Thoracic aorta (tissue), 2 donors: ENCODE measurements at places on chromosomes 2 and 18.

- no peak for DNase-seq
Measured at GRCh38 chr2:241286348-241287090, 29.0 kb downstream of the HDLBP start.

- peak; percentile 32 for DNase-seq
Measured at GRCh38 chr2:236343400-236344161, 79.4 kb upstream of the ASB18 start.

- DNase-seq: no peak
Measured at GRCh38 chr18:9334973-9335696, 562 bp downstream of the TWSG1 start.

DNA sequence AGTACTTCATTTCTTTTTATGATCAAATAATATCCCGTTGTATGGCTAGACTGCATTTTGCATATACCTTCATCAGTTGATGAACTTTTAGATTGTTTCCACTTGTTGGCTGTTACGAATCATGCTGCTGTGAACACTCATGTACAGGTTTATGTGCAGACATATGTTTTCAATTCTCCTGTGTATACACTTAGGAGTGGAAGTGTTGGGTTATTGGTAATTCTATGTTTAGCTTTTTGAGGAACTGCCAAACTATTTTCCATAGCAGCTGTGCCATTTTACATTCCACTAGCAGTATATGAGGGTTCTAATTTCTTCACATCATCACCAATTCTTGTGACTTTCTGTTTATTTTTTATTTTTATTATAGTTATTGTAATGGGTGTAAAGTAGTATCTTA lies 32.1 kb upstream of the LCLAT1 start:
- no peak for DNase-seq

DNA sequence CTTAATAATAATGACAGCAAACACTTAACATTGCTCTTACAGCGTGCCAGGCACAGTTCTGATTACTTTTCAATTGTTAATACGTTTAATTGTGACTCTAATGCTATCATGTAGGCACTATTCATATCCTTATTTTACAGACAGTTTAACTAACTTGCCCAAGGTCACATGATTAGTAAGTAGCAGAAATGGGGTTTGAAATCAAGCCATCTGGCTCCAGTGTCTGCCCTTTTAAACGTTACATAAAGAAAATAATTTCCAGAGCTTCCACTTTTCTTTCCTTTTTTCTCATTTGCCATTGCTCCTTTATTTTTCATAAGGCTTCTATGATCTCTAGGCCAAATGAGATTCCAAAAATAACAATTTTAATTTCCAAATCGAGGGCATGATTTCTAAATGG lies 50.6 kb upstream of the IKZF2 start:
- DNase-seq: no peak

DNA sequence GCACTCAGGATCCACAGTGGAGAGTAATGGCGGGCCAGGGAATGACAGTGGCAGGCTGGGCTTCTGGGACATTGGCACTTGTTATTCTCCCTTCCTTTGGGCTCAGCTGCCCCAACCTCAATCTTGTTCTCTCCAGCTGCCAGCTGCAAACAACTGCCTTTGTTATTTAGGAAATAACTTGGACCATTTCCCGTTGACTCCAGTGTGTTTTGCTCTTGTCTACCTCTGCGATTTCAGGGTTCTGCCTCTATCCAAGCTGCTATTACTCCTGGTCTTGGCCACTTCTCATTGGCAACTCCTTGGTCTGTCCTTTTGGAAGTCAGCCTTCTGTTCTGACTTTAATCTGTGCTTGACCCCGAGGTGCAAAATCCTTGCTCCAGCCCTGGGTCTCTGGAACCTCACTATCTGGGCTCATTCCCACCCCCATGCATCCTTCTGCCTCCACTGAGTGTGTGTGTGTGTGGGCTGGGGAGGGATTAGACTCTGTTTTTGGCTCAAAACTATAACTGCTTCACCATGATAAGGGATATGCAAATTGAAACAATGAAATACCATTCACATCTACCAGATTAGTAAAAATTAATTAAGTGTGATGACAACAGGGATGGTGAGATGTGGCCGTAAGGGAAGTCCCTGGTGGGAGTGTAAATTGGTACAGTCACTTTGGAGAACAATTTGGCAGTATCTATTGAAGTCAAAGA lies 134.1 kb upstream of the CXCR4 start:
- no peak for DNase-seq

GRCh38 chr2:7437141-7437540 lies 519.9 kb downstream of the RNF144A start:
- DNase-seq: no peak

DNA sequence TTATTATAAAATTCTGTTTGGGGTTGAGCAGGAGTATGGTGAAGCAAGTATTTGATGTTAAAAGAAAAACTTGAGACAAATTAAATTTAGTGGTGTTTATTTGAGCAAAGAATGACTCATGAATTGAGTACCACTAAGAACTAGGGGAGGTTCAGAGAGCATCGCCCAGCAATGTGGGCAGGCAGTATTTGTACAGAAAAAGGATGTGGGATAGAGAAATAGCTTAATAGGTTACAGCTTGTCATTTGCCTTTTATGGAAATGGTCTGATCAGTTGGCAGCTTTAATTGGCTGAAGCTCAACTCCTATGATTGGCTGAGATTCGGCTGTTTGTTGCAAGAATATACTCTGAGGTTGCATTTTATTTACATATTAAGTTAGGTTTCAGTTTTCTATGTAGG lies 68.2 kb downstream of the LRATD1 start:
- DNase-seq: no peak

DNA sequence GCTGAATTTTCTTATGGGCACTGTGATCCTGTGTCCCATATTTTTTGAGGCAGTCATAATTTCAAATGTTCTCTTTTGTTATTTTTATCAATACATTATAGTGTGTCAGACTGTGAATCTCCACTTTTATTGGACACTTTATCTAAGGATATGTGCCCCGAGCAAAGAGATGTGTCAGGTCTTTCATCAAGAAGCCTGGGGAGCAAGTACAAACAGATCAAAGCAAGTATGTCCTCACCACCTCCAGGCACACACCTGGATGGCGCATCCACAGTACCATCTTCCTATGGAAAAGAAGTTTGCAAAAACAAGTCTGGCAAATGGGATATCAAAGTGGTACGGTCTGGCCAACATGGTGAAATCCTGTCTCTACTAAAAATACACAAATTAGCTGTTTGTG lies 81.0 kb upstream of the ZNF236 start:
- DNase-seq: no peak

DNA sequence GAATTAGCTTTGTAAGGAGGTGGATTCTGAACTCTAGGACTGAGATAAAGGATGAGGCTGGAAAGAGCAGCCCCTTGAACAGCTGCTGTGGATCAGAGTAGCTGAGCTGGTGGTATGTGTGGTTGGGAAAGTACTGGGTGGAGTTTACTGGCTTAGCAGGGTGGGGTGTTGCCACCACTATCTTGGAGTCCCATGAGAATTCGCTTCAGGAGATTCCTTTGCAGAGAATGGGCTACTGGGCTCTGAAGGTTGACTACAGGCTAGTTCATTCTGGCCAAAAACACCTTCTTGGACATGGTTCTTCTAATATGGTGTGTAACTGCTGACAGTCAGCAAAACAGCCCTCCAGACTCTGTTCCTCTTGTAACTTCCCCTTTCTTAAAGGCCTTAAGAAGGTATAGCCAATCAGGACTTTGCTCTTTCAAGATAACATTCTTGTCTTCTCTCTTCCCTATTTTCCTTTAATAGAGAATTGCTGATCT lies 52.7 kb downstream of the TET3 start:
- no peak for DNase-seq

GRCh38 chr18:57352271-57352701 lies at the start of gene ST8SIA3:
ST8SIA3 (plus strand) TSS chr18:57352557; CDS start chr18:57352847, 290 bp downstream.
- no peak for DNase-seq

- DNase-seq: no peak
Measured at GRCh38 chr2:218252509-218253231, 8.1 kb upstream of the GPBAR1 start.

GRCh38 chr18:54712306-54712705 lies 116.0 kb upstream of the RAB27B start:
- no peak for DNase-seq

- peak; percentile 63 for DNase-seq
Measured at GRCh38 chr18:62584241-62585120, 61.7 kb downstream of the ZCCHC2 start.

GRCh38 chr2:10963155-10963554 lies 51.4 kb downstream of the KCNF1 start:
- DNase-seq: no peak

DNA sequence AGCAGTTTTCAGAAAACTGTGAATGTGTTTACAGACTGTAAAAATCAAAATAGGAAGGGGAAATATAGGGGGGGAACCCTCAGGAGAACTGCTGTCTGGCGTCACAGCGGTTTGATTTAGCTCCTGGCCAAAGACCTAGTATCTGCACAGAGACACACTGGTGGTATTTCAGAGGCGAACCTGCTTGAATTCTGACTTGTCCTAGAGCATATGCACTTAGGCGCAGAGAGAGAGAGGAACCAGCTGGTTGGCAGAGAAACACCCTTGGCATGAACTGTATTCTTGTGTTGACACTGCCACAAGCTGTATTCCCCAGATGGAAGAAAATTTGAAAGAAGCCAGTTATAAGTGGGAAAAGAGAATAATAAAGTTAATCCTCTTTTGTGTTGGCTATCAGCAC lies 506.5 kb upstream of the NRP2 start:
- no peak for DNase-seq

DNA sequence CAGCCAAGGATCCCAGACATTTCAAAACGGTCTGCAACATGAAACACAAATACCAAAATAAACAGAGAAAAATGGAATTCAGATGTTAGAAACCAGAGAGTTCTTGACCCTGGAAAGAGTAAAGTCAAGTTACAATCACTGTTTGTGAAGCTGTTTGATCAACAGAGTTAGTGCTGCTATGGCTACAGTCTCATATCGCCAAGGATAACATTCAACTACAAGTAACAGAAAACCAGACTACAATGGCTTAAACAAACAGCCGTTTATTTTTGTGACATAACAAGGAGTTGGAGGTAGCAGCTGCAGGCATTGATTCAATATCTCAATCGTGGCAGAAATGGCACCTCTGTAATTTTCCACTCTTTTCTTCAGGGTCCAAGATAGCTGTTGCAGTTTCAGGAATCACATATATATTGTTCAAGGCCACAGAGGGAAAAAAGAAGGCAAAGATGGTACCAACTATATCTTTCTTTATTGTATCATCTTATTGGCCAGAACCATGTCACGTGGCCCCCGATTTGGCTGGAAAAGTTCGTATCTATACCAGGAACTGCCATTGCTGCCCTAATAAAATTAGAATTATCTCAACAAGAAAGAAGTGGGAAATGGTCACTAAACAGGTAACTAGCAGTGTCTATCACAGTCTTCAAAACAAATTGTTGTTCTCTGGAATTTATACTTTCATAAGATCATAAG lies 17.7 kb upstream of the HNRNPLL start:
- no peak for DNase-seq

GRCh38 chr2:158922601-158923000 lies 45.8 kb upstream of the TANC1 start:
- no peak for DNase-seq

DNA sequence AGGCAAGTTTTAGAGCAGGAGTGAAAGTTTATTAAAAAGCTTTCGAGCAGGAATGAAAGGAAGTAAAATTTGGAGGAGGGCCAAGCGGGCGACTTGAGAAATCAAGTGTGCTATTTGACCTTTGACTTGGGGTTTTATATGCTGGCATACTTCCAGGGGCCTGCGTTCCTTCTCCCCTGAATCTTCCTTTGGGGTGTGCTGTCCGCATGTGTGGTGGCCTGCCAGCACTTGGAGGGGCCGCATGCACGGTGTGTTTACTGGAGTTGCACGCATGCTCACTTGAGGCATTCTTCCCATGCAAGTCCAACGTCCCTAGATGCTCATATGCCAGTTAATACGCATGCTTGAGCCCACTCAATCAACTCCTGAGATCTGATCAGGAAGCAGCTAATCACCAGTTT lies 78.3 kb upstream of the MAP4K4 start:
- no peak for DNase-seq

GRCh38 chr2:217960351-217960750 lies 42.4 kb downstream of the TNS1 start:
- no peak for DNase-seq

DNA sequence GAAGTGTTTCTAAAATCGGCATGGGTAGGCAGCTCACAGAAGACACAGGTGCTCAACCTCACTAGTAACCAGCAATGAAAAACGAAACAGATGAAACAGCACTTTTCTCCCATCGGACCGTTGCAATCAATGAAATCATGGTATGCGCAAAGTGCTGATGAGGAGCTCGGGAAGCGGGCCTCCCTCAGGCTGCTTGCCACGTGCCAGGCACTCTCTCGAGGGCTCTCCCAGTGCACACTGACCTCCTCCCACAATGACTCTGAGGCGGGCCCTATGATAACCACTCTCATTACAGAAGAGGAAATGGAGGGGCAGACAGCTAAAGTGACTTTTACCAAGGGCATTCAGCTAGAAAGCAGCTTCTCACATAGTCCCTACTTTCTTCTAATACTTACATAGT lies 3.8 kb upstream of the ANKRD23 start:
- DNase-seq: no peak

DNA sequence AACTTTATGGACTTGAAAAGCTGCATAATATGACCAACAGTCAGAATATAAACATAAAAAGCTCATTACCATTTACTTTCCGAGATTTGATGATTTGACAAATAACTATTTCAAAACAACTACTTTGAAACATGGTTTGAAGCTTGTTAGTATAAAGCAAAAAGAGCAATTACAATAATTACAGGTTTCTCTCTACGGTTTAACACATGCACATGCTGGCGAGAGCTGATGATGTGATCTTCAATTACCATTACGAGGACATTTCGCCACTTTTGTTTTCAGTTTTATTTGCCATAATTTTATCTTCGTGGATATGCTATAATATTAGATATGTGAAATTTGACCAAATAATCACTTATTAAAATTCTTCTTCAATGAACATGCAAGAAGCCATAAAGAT lies 270.1 kb downstream of the TCF4 start:
- DNase-seq: no peak

GRCh38 chr2:119243621-119244020 lies 20.0 kb downstream of the STEAP3 start:
- no peak for DNase-seq

GRCh38 chr18:54712758-54713157 lies 115.5 kb upstream of the RAB27B start:
- DNase-seq: no peak

DNA sequence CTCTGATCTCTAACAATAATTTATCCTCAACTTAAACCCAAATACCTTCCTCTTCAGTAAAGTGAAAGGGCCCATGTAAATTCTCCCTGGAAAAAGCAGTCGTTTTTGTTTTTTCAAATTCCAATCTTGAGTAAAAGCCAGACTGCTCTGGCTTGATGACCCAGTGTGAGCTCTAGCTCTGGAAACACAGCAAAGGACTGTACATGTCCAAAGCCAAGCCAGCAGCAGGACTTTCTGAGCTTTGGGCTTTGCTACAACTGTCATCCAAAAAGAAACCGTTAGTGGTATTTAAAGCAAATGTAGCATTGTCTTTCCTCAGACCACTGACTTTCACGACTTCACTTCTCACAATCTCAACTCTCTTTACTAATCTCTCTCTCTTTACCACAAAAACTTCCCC lies 25.4 kb downstream of the SH3YL1 start:
- no peak for DNase-seq

- no peak for DNase-seq
Measured at GRCh38 chr2:12504443-12504842, 212.3 kb upstream of the TRIB2 start.

GRCh38 chr2:121335294-121336290 lies 50.6 kb upstream of the TFCP2L1 start:
- DNase-seq: no peak

GRCh38 chr18:70072678-70073077 lies 125.0 kb upstream of the CD226 start:
- DNase-seq: no peak
